ENCODE measurements at places on chromosomes 1 and 21.

- DNase-seq: no peak
Measured at GRCh38 chr1:12170263-12170671, 3.5 kb downstream of the TNFRSF1B start.

- DNase-seq: no peak
Measured at GRCh38 chr1:77021732-77022131, 154.5 kb downstream of the ST6GALNAC5 start.

DNA sequence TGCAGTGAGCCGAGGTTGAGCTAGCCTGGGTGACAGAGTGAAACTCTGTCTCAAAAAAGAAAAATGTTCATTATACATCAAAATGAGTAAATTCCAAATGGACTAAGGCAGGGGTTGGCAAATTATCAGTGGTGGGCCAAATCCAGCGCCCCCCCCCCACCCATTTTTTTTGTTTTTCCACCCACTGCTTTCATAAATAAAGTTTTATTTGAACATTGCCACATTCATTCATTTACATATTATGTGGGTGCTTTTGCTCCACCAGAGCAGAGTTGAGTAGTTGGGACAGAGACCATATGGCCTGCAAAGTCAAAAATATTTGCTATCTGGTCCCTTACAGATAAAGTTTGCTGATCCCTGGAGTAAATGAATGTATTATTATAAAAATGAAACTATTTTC lies 99.4 kb downstream of the ZMYM4 start:
- no peak for DNase-seq

DNA sequence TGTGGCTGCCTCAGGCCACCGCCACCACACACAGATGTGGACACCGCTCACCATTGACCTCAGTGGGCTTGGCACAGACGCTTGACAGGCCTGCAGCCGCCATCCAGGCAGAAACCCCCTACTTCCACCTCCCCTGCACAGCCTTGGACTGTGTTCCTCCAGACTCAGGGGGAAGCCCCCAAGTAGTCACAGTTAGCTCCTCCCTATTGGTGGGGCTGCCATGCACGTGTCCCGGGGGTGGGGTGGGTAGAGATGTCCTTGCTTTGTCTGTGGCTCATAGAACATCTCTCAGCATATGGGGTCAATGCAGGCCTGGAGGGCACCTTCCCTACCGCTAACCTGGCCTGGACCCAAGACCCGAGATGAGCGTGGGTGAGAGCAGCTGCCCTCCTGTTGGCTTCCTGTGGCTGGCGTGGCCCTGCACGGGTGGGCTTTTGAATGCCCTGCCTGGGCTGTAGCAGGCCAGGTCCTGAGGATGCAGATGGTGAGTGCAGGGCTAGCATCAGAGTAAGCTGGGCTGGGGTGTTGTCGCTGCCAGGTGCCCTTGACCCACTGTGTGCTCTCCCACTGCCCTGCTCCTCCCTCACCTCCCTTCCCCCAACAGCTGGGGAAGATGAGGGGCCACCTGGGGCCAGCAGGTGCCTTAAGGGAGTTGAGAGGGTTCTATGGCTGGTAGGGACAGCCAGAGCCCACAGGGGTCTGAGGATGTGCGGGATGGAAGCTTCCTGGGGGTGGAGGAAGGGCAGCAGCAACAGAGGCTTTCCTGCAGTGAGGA lies 6.2 kb downstream of the CROCC start:
- DNase-seq: no peak

DNA sequence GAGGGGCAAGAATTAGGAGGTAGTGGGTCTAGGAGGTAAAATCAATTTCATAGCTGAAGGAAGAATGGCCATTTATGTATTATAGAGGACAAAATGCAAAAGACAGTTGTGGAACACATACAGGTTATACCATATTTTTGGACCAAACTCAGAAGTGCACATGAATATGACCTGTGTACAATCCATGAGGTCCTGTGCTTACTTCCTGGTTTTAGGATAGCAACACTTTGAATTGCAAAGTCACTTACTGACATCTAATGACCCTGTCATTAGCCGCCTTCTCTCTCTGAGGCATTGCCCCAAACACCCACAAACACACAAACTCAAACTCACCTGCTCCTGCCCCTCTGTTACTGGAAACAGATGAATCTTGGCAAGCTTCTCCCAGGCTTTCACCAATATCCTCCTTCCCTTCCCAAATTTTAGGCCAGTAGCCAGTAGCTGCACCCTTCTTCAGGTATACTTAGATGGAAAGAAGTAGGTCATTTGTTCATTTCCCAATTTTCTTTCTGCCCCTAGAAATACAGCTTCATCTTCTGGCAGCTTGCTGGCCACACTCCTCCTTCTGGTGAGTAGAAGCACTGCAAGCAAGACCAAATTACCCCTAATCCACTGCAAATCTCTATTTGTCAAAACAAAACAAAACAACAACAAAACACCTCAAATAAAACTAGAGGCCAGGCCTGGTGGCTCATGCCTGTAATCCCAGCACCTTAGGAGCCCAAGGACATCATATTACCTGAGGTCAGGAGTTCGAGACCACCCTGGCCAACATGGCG lies 13.7 kb upstream of the RPL5 start:
- DNase-seq: no peak

DNA sequence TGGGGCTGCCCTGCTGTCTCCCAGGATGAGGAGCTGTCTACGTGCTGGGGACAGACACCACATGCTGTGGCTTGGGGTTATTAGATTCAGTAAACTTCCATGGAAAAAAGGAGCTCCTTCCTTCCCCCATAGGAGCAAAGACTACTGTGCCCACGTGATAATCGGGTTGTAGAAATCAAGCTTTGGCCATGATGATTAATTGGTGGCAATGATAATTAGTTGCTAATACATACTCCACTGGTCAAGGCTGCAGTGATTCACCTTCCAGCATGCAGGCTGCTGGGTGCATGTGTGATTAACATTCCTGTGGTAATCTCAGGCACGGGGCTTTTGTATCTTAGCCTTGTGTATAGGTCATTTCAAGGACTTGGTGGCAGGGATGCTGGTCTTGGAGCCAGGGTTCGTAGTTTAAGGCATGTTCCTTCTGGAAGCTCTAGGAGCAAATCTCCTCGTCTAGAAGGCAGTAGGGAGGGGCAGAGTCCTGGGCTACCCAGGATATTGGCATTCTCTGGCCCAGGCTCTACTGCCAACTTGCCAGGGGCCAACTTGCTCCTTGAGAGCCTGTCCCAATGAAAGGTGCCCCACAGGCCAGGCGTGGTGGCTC lies 41.4 kb downstream of the TMCO4 start:
- DNase-seq: no peak

DNA sequence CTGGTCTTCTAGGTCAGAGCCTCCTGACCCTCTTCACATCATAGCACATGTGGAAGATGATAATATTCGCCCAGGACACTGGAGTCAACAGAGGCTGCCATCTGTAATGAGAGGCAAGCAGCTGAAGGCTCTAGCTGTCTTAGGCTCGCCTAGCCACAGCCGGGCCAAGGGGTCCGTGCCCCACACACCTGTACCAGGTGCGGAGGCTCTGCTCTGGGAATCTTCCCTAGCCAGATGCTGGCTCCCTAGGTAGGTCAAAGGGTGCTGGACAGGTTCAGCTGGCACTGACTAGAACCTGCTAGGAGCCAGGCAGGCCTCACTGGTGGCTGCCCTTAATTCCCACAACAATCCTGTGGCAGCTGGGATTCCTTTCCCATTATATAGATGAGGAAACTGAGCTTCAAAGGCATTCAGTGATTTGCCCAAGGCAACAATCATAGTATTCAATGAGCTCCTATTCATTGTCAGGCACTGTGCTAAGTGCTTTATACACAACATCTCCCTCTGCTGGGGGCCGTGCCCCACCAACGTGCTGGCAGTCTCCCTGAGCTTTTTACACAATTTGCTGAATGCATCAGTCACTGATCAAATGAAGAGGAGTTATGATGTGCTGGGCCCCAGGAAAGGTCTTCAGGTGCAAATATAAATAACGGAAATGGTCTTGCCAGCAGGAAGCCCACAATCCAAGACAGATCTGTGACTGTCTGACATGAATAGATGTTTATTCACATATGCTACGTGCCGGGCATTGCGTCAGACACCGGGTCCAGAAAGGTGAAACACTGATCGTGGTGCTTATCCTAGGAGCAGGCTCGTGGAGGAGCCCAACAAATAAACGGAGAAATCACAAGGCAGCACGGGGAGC lies 58.0 kb downstream of the DDX20 start:
- DNase-seq: no peak

DNA sequence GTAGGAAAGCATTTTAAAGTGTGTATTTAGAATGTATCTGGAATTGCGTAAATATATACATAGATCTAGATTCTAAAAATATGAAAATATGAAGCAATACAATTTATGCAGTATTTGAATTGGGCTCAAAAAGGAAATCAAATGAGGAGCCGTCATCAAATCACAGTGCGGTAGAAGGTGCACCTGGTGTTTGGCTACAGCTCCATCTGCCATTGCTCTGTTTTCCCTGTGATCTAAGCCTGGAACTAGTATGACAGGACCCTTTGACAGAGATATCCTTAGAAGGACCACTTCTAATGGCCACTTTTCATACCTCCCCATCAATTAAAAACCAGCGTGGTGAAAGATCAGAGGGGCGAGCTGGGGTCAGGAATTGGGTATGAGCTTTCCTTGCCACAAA lies 202.6 kb downstream of the NFIA start:
- DNase-seq: no peak

- no peak for DNase-seq
Measured at GRCh38 chr1:206717674-206717989, 32.9 kb downstream of the MAPKAPK2 start.

DNA sequence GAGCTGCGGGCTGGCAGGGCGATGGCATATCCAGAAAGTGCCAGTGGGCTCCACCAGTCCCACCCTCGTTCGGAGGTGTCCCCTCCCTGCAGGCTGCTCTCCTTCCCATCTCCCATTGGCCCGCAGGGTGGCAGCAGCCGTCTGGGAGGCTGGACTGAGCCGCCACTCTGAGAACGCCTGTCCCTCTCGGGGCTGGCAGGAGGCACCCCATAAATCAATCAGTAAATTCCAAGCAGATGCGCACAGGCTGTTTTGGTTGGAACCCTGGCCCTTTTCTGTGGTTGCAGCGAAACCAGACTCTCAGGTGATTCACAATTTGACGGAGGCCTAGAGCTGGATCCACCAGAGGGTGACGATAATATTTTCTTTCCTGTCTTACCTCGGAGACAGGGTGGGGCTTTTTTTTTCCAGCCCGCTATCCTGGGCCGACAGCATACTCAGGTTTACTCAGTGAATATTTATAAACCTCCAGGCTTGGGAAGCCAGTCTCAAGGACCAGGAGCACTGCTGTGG lies 99.7 kb downstream of the GLIS1 start:
- peak; percentile 37 for DNase-seq

- peak; percentile 57 for DNase-seq
Measured at GRCh38 chr1:44294588-44295007, 60.5 kb downstream of the ERI3 start.

GRCh38 chr1:87167848-87168525 lies 160.7 kb upstream of the LMO4 start:
- DNase-seq: no peak

- no peak for DNase-seq
Measured at GRCh38 chr21:46229133-46229922, 754 bp upstream of the LSS start.

- peak; percentile 56 for DNase-seq
Measured at GRCh38 chr1:147669469-147670318, 630 bp downstream of the ACP6 start.

DNA sequence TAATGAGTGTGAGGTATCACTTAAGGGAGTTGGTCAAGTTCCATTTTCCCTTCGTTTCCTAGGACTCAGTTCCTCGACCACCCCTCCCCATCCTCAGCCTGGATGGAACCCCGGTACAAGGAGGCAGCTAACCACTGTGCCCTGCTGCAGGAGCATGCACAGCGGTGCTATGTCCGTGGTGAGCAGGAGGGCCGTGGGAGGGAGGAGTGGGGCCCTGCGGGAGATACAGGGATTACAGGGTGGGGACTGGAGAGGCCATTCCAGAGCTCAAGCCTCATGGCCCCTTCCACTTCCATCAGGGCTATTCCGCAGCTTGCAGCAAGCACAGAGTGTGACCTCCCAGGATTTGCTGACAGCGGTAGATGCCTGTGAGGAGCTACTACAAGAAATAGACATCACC lies 25.8 kb downstream of the HYI start:
- no peak for DNase-seq

- no peak for DNase-seq
Measured at GRCh38 chr1:18089488-18089887, 18.1 kb upstream of the IGSF21 start.

DNA sequence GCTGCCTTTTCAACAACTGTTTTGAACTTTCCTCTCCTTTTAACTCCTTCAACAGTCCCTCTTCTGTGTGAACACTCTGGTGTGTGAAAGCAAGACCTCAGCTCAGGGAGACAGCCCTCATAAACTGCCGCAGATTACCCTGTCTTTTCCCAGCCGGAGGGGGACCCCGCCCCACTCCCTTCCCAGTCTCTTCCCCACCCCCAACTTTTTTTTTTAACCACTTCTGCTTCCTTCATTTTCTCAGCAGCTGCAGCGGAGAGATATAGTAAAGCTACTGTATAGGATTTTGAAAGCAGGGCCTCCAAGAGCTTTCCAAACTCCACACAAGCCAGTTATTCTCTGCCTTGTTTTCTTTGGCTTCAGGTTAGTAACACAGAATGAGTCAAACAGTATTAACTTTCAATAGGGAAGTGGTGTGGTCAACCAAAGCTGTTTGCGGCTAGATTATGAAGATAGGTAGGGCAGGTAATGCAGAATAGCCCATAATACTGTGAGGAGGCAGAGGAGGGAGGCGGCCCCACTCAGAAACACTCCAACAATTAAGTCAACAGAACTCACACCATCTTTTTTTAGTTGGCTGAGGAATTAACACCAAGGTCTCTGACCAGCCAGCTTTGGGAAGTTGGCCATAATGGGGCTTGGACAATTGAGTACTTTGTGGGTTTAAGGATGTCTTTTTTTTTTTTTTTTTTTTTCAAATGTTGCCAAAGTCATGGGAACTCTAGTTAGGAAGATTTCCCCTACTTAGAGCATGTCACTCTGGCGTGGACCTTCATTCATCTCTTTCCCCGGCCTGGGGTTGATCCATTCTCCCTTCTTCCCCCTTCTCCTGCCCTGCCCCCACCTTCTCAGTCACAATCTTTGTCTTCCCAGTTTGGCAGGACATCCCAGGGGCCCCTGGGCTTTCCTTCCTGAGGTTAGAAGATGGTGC lies 177.0 kb downstream of the CLIC6 start:
- peak; percentile 67 for DNase-seq

- no peak for DNase-seq
Measured at GRCh38 chr1:208919371-208919770, 664.1 kb upstream of the CAMK1G start.

DNA sequence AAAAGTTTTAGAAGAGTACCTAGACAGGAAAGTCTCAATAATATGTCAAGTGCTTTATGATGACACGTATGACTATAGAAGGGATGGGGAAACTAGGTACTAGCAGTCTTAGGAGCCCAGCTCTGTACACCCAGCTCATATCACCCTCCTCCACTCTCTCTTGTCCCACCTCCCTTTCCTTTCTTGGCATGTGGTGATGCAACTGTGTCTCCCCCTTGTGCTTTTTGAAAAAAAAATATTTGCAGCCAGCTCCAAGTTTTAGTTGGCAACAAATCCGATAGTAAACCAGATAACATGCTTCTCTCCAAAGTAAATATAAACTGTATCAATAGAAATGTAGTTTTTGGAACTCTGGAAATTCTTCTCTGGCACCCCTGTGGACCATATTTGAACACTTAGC lies 280.7 kb downstream of the PDE4B start:
- DNase-seq: no peak

GRCh38 chr1:25186161-25187007 lies 45.9 kb downstream of the SYF2 start:
- no peak for DNase-seq

Data from ureter (tissue), 1 donor.